Left ventricle myocardium superior (tissue), 1 donor: ENCODE measurements at places on chromosomes 2 and 18. TPM values are rescaled to one million over a fixed set of nuclear protein-coding genes. Genes with fewer than 3 reads are reported as not detected.

GRCh38 chr2:235095569-235095968, 143.8 kb downstream of the SH3BP4 start:
- DNase-seq = no peak

GRCh38 chr2:85953476-85953875, 64.7 kb upstream of the ST3GAL5 start:
- no peak for DNase-seq

DNA sequence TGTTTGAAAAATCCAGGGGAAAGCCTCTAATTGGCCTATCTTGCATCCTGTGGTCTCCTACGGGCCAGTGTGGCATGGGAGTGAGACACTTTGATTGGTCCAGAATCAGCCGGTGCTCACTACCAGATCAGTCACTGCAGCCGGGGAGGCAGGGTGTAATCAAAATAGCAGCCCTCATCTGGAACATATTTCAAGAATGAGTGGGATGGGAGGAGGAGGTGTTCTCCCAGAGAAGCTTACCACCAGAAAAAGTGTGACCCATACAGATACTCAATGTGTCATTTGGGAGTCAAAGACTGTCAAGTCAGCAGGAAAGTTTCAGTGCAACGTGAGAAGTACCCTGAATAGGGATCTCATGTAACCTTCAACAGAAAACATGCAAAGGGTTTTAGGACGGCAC, 393.9 kb upstream of the SLC14A2 start:
- no peak for DNase-seq

The NFATC1 gene
- total RNA-seq = 18.7 TPM

The SH3BP4 gene
- 8.3 TPM for total RNA-seq

The ANKAR gene
- total RNA-seq = 8.8 TPM
